ENCODE measurements at places on chromosomes 5 and 9.
A peak's percentile ranks its signal among the peaks of the same experiment; 100 is the strongest.

DNA sequence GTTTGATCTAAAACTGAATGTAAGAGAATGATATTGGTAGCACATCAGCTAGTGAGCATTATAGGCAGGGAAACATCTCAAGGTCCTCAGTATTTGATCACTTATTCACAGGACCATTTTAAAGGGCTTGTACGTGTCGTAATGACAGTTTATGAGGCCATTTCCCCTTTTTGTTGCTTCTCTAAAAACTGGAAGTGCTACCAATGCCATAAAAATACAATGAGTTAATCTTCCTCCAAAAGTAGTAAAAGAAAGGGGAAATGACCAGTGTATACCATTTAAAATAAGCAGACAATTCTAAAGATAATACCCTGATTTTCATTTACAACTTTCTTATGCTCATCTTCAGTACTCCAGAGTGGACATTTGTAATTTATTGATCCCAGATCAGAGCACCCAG, 285.8 kb upstream of the PCSK5 start:
- no peak for DNase-seq

GRCh38 chr5:158502686-158503085, 597.0 kb downstream of the EBF1 start:
- no peak for DNase-seq

- DNase-seq, result no peak
These were observed 318.8 kb upstream of the CDH10 start for GRCh38 chr5:24963611-24964010.

DNA sequence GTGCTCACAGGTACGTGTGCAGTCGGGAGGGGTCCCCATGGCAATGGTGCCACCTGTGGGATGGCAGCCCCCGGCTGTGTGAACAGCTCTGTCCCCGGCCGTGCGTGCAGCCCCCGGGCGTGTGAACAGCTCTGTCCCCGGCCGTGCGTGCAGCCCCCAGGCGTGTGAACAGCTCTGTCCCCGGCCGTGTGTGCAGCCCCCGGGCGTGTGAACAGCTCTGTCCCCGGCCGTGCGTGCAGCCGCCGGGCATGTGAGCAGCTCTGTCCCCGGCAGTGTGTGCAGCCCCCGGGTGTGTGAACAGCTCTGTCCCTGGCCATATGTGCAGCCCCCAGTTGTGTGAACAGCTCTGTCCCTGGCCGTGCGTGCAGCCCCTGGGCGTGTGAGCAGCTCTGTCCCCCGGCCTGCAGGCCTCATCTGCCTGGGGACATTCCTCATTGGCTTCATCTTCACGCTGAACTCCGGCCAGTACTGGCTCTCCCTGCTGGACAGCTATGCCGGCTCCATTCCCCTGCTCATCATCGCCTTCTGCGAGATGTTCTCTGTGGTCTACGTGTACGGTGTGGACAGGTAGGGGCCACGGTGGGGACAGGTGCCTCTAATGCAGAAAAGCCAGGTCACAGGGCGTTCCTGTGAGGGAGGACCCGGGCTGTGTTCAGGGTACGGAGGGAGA, 5.9 kb upstream of the SLC6A18 start:
- DNase-seq, result no peak

DNA sequence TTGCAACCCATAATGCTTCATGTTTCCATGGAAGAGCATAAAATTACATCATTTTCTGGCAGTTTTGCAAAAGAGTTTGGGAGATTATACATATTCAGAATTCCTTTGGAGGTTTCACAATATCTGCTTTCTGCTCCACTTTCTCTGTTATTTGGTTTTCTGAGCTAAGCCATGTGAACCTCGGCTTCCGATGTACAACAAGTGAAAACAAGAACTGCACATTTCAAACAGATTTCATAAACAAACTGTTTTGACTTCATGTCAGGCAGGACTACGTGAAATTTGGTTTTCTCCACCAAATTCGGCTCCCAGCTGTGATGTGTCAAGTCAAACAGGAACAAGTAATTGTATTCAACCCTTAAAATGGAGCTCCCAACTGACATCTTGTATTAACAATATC, 609.8 kb downstream of the IRX1 start:
- DNase-seq, result no peak

DNA sequence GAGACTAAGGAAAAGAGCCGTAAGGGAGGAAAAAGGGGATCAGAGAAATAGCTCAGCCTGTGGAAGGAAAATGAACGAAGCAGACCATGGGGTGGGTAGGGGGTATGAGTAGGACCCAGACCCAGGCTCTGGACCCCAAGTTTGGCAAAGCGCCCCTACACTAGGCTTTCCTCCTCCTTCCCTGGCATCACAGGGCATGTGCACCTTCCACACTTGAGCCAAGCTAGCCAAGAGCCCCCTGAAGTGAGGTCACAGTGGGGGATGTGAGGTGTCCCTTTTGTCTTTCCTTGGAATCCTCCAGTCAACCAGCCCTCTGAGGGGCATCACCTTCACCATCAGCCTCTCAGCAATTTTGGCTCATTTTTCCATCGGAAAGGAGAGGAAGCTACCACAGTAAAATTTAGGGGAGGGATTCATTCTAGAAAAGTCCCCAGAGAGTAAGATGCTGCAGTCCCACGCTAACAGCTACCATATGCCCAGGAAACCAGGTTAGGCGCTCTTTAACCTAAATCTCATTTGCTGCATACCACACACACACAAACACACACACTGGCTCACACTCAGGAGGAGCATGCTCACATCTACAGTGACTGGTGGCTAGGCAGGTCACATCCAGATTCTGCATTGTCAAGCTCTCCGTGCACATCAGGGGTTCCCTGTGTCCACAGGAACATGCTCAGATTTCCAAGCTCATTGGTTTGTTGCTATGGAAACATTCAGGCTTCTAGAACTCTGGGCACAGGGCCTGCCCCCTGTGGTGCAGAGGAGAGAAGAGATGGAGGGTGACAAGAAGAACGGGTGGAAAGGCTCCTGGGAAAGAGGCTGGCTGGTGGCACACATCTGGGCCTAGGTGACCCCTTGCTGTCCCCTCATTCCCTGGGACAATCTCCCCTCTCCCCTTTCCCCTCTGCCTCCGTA, 9.9 kb downstream of the REEP2 start:
- DNase-seq, result no peak

- no peak for DNase-seq
These were observed 68.7 kb upstream of the ZNF618 start for GRCh38 chr9:113807173-113808061.

GRCh38 chr9:36136272-36136893, at the start of gene GLIPR2:
Gene GLIPR2, plus strand, starts transcription at chr9:36136733. Its CDS starts 46 bp downstream, at chr9:36136779.
- DNase-seq, result peak; percentile 76

- DNase-seq, result no peak
These were observed 47.7 kb downstream of the MVB12B start for GRCh38 chr9:126374366-126374781.

DNA sequence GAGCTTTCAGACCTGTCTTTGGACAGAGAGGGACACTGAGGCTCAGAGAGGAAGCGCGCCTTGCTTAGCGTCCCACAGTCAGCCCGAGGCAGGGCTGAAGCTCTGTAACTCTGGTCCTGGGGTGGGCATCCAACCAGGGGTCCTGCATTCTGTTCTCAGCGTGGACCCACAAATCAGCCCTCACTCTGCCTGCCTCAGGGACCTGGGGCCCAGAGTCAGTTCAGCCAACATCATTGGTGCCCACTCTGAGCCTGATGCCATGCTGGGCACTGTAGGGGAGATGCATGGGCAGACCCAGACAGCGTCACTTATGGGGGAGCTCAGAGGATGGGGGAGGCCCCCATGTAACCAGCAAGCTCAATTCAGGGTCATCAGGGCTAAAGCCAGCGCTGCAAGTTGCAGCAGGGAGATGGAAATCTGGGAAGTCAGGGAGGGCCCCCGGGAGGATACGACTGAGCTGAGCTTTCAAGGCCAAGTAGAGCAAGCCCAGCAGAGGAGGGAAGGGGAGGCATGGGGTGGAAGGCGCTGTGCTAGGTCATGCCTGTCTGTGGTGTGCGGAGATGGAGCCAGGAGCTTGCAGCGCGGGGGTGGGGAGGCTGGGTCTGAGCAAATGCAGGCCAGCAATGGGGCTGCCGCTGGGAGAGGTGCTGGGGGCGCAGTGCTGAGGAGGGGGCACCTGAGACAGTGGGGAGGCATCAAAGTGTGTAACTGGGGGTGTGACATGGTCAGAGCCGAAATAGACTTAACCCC, 21.1 kb downstream of the CORO2A start:
- DNase-seq, result no peak
